ENCODE measurements at places on chromosomes 4 and X. TPM values are rescaled to one million over a fixed set of nuclear protein-coding genes. Genes with fewer than 3 reads are reported as not detected.

DNA sequence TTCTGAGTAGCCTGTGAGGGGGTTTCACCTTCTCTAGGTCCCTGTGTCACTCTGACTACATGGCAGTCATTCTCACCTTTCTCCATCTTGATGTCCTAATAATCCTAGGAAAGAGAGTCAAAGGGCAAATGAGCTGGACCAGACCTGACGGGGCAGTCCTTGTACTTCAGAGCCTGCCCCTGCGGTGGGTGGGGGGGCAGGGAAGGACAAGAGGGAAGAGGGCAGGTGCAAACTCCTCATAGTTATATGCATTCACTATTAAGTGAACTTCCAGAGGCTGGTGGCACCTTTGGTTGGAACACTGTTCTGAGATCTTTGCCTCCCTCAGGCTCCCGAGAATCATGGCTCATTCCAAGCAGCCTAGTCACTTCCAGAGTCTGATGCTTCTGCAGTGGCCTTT is at the start of gene AWAT1:
Gene AWAT1, plus strand, starts transcription at position 301 of the 400 bp plus-strand sequence. Its CDS starts 41 bp downstream, at position 342.
- no peak for DNase-seq

DNA sequence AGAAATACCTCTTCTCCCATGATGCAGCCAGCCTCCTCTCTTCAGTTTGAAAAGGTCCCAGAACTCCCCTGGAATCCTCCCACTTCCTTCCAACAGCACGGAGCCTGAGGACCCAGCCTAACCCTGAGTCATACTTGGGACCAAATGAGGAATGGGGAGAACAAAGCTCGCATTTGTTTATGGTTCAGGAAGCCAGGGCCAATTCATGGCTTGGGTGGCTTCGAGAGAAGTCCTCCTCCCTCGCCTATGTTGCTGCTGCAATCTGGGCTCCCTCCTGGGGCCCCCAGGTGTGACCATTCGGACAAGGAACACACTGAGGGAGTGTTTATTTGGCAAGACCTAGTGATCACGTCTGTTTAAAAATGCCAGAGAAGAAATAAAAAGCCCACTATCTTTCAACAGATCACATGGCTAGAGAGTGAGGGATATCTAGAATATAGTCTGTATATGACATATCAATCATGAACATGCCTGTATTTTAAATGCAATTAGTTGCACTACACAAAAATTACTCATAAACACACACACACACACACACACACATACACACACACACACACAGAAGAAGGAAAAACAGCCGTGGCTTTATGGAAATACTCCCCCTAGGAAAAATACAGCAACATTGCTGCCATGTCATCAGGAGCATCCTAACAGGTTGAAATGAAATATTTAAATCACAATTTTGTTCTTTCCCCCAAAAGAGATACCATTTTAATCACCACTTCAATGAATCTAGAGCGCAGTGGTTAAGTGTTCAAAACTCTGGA is 155.7 kb upstream of the MAP3K15 start:
- DNase-seq, result peak; percentile 59

- DNase-seq, result no peak
These were observed 227.1 kb downstream of the ADGRL3 start for GRCh38 chr4:61427099-61427817.

- no peak for DNase-seq
These were observed 1.5 kb downstream of the BMP3 start for GRCh38 chr4:81031796-81032551.

GRCh38 chr4:168449719-168450452 is 30.4 kb downstream of the DDX60L start:
- peak; percentile 23 for DNase-seq

DNA sequence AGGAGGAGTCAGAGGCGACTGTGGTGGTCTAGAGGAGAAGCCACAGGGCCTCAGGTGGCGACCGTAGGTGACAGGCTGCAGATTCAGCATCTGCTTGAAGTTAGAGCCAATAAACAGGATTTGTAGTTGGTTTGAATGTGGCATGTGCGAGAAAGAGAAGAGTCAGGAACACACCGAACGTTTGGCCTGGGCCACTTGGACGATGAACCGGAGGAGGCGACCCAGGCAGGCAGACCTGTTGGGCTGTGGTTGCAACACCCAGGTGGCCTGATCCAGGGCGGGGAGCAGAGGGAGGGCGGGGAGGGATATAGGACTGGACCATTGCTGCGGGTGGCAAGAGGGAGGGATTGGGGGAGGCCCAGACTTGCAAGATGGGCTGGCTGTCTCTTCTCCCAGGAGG is 10.0 kb upstream of the PSAPL1 start:
- no peak for DNase-seq

DNA sequence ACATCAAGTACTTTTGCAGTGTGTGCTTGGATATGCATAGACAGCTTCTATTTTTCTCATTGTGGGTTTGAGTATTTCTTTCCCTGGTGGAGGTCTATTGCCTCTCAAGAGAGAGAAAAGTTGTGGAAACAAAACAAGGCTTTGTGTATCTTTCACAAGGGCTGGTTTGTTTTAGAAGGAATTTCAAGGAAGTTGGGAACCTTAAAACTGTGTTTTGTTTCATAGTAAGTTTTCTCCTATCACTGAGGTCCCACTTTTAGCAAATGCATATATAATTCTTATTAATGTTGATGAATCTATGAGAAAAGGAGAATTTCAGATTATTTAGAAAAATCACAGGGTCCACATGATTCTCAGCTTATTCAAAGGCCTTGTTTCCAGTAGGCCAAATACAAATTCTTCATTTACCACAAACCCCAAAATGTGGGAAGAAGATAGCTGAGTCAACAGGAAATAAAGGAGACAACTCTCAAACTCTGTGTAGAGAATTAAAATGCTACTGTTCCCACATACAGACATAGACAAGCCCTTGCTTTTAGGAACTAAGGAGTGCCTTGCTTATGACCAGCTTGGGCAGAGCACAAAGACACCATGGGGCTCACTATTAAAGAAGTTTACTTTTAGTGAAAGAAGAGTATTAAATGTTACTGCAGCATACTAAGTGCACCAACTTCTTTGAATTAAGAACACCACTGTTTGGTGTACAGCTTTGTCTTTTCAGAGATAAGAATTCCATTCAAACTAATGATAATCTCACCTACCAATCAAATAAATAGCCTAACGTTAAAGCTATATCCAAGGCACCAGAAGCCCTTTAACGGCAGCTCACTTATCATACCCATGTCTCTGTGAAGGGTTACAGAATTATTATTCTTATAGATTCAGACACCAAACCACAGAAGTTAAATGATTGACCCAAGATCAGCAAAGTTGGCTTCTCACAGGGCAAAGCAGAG is 177.4 kb upstream of the LEF1 start:
- peak; percentile 38 for DNase-seq

DNA sequence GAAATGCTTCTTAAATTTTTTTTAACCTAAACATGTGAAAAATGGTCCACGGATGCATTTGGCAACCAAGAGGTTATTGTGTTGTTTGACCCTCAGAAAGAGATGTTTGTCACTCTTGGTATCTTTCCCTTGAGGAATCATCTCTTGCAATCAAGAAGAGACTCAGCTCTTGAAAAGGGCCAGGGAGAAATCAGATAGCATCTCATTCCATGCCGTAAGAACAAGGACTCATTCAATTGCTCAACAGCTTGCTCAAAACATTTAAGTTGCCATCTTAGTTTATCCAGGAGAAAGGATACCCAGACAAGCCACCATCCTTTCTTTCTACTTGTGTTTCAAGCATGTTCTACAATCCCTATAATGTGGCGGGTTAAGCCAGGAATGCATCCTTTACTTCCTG is 209.5 kb upstream of the LNX1 start:
- no peak for DNase-seq

GRCh38 chr4:100576570-100576969 is 58.7 kb upstream of the EMCN start:
- DNase-seq, result no peak

DNA sequence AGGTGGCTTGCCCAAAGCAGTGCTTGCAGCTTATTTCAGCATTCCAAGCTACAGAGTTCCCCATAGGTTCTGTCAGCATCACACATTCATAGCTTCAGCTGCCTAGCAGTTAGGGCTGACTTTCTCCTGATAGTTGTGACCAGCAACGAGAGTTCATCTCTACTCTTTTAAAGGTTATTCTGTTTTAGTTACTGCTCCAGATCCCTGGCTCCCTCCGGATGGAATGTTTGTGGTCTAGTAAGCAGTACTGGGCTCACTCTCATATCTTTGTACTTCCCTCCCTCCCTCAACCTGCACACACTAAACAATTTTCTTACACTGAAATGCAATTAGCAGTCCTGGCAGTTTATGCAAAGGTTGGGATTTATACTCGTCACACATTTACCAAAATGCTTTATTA is 43.9 kb downstream of the PTTG2 start:
- DNase-seq, result peak; percentile 25

- DNase-seq, result no peak
These were observed 1.3 kb upstream of the CLCN5 start for GRCh38 chrX:49921109-49921508.

DNA sequence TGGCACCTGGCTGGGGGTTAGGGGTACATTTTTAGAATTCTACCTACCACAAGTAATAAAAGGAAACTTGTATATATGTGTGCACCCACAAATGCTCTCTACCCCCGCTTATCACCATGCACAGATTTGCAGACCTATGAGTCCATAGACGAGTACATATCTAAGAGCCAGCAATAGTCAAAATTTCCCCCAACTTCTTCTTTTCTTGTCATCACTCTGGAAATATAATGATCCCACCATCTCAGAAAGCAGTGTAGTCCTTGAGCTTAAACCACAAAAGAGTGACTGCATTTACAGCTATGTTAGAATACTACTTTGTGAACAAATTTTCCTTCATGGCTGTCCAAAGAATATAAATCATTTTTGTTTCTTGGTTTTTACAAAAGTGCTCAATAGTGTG is 66.1 kb downstream of the LHFPL1 start:
- no peak for DNase-seq

- no peak for DNase-seq
These were observed 160.7 kb downstream of the MOSPD2 start for GRCh38 chrX:15033917-15034316.

GRCh38 chr4:142406499-142406835 is 439.6 kb downstream of the INPP4B start:
- DNase-seq, result no peak

- DNase-seq, result no peak
These were observed 14.5 kb upstream of the NDUFC1 start for GRCh38 chr4:139316733-139317132.

DNA sequence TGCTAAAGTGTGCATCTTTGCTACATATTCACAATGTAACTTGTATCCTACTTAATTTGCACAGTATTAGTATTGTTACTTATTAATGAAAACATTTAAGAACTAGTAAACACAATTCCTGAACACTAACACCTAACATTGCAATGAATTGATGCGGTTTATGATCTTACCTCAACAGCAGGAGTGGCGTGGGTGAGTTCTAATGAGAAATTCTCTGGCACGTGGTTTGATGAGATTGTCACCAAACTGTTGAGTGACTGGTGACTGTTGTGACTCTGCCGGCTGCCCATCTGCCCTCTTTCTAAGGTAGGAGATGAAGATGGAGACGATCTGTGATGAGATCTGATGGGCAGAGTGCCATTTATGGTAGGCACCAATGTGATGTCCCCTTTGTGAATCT is 2.9 kb downstream of the PCDH18 start:
- no peak for DNase-seq

- no peak for DNase-seq
These were observed 198.0 kb downstream of the ARHGAP24 start for GRCh38 chr4:85672959-85673358.

GRCh38 chr4:153571006-153571545 is 104.9 kb downstream of the TMEM131L start:
- DNase-seq, result no peak

GRCh38 chr4:185654311-185654710 is 119.0 kb upstream of the PDLIM3 start:
- no peak for DNase-seq

- no peak for DNase-seq
These were observed 187.2 kb downstream of the SHOX start for GRCh38 chrX:817759-818300.

- no peak for DNase-seq
These were observed 225.3 kb downstream of the ANAPC10 start for GRCh38 chr4:144872508-144873225.

DNA sequence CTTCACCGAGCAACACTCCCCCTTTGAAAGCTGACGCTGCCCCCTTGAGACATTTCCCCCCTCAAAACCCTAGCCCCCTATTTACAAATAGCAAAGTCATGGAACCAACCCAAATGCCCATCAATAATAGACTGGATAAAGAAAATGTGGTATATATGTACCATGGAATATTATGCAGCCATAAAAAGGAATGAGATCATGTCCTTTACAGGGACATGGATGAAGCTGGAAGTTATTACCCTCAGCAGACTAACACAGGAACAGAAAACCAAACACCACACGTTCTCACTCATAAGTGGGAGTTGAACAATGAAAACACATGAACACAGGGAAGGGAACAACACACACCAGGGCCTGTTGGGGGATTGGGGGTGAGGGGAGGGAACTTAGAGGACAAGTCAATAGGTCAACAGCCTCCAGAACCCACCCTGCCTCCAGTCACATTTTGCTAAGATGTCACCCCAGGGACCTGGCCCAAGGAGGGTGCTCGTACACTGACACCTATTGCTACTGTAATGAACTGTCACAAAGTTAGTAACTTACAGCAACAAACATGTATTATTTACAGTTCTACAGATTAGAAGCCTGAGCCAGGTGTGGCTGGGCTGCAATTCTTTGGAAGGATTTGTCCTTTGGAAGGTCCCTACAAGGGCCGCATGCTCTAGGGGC is 20.6 kb downstream of the SCD5 start:
- DNase-seq, result no peak

GRCh38 chrX:141320801-141321200 is 78.5 kb upstream of the SPANXC start:
- DNase-seq, result no peak

- DNase-seq, result peak; percentile 31
These were observed 3.7 kb upstream of the C4orf36 start for GRCh38 chr4:86895692-86896488.

DNA sequence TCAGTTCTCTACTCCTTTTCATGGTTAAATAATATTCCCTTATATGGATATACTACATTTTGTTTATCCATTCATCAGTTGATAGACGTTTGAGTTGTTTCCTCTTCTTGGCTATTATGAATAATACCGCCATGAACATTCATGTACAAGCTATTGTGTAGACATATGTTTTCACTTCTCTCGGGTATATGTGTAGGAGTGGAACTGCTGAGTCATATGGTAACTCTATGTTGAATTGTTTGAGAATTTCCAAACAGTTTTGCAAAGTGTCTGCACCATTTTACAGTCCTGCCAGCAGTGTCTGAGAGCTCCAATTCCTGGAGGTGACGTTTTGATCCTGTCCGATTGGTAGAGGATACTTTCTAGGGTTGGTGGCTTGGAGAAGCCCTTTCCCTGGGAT is 23.6 kb downstream of the PLAC1 start:
- no peak for DNase-seq

GRCh38 chrX:39974270-39974669 is 123.5 kb downstream of the BCOR start:
- DNase-seq, result no peak

The SRPX2 gene
- 1.4 TPM for total RNA-seq

The ASB5 gene
- total RNA-seq, result not detected

The NPY5R gene
- not detected for total RNA-seq

The NAA11 gene
- not detected for total RNA-seq

The IL2RG gene
- total RNA-seq, result 0.08 TPM

The RBMXL3 gene
- total RNA-seq, result not detected

The GRIA3 gene
- 0.96 TPM for total RNA-seq

The NUDT10 gene
- total RNA-seq, result 5.8 TPM

The TLR6 gene
- 1.3 TPM for total RNA-seq

The OTUD6A gene
- not detected for total RNA-seq

The MID1IP1 gene
- total RNA-seq, result 63.5 TPM

The GBA3 gene
- not detected for total RNA-seq

The CLTRN gene
- total RNA-seq, result 2.0 TPM
